ENCODE measurements at places on chromosomes 13 and 19.

- DNase-seq, result no peak
Measured at GRCh38 chr19:16612636-16613035, 15.4 kb downstream of the MED26 start.

DNA sequence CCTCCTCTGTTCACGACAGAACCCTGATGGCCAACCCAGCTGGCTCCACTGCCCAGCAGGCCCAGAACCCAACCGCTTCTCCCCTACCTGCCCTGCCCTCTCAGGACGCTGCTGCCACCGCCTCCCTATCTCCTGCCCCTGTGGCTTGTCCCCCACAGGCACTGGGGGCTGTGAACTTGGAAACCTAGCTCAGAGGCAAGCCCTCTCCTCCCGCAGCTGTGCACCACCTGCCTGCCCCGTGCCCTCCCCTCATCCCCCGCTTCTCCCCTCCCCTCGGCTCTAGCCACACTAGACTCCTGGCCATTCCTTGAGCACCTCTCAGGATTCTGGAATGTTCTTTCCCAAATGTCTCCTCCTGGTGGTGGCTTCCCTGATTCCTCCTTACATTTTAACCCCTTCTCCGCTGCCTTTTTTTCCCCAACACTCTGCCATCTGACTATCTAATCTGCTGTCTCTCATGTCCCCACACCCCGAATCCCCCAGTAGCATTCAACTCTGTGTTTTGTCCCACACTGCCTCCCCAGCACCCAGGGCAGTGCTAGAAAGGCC lies 6.7 kb downstream of the NANOS3 start:
- DNase-seq, result no peak

- no peak for DNase-seq
Measured at GRCh38 chr13:111356795-111357194, 36.4 kb downstream of the TEX29 start.

- no peak for DNase-seq
Measured at GRCh38 chr13:112983042-112983305, 14.0 kb downstream of the MCF2L start.

DNA sequence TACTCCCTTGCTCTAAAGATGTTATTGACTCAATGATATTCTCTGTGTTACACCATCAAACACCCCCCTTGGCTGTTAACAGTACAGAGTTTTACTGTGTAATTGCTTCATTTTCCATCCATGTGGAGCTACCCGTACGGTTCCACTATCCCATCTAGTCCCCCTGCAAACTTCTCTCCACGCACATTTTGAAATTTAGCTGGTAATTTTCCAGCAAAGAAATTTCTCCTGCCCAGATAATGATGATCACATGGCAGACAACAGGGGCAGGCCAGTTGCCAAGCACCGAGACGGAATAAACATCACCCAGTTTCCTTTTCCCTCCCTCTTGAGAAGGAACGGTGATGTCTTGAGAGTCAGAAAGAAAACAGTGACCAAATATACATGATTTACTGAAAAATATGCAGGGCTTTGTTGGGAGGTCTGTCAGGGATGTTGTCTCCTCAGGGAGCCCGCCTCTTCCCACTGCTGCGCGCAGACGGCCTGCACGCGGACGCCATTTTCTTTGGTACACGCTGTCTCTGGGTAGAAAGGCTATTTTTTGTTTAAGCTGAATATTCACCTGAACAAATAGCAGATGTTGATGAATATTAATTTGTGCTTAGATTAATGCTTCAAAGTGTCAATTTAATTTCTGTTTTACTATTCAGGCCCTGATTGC lies 109.9 kb downstream of the OLFM4 start:
- DNase-seq, result no peak

DNA sequence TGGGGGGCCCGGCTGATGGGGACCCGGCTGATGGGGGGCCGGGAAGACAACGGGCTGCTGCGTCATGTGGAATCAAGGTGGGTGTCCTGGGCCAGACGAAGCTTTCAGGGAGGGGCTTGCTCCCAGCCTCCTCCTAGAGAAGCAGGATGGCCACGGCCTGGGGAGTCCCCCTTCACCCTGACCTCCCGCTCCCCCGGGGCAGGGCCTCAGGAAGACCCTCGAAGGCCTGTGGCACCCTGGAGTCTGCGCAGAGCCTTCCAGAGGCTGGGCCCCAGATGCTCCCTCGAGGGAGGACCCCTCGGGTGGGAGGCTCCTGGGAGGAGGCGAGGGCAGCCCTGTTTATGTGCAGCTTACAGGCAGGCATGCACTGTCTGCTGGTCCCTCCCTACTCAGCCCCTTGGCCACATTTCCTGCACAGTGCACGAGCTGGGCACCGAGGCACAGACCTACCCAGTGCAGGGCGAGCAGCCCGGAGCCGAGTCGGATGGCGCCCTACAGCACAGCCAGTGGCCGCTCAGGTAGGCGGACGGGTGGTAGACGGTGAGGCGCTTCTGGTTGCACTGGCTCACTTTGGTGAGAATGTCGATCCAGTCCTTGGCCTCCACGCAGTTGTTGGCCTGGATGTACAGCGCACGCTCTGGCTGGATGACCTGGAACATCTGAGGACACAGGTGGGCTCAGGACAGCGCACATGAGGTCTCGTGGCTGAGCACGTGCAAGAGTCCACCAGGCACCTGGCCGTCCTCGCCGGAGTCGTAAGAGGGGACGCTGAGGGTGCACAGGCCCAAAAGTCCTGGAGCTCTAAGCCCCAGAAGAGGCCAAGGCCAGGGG lies 22.4 kb upstream of the C13orf46 start:
- no peak for DNase-seq

DNA sequence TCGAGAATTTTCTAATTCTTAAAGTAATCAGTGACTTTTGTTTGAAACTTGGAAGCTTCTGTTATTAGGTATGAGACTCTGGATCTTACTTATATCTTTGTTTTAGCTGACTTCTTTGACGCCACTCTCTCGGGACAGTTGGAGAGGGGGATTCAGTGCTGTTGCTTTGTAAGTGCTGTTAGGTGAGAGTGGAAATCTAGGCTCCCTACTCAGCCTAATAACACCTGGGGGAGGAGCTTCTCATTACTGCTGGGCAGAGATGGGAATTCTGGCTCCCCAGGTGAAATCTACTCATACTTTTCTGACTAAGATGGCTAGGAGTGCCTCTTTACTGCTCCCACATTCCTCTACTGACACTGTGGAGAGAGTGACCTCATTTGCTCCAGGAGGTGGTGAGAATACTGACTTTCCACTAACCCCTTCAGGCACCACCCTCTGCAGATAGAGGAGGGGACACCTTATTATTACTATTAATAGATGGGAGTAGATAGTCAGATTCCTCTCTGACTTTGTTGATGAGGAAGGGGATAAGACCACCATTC lies 324.9 kb upstream of the SPRY2 start:
- no peak for DNase-seq

DNA sequence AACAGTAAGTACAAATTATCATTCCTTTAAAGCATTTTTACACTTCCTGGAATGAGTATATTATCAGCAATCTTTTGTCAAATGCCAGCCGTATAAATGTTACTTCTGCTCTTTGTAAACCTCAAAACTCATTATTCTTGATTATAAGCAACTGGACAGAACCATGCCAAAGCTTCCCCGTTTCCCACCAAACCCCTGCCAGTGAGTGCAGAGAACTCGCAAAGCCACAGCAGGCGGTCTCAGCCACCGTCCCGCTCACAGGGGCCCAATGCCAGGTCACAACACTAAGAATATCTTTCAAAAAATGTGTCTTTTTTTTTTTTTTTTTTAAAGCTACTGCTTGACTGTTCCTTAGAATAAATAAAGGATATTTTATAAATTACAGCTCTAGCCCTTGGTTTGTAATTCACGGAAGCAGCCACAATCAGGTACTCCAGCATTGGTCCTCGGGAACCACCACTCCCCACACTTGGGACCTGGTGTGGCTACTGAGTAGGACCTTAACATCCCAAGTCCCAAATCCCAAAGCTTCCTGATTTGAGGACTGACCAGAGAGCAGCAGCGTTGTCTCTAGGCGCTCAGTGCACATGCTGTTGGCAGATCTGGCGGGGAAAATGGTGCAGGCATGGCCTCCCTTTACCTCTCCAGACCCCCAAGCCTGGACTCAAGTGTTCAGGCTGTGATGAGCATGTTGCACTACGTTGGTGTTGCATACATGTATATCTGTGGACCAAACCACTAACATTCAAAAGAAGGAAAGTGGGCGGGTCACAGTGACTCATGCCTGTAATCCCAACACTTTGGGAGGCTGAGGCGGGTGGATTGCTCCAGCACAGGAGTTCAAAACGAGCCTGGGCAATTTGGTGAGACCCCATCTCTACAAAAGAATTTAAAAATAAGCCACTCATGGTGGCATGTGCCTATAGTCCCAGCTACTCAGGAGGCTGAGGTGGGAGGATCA lies 19.0 kb downstream of the KCTD15 start:
- DNase-seq, result no peak

- DNase-seq, result no peak
Measured at GRCh38 chr19:46660008-46660517, 919 bp downstream of the DACT3 start.

DNA sequence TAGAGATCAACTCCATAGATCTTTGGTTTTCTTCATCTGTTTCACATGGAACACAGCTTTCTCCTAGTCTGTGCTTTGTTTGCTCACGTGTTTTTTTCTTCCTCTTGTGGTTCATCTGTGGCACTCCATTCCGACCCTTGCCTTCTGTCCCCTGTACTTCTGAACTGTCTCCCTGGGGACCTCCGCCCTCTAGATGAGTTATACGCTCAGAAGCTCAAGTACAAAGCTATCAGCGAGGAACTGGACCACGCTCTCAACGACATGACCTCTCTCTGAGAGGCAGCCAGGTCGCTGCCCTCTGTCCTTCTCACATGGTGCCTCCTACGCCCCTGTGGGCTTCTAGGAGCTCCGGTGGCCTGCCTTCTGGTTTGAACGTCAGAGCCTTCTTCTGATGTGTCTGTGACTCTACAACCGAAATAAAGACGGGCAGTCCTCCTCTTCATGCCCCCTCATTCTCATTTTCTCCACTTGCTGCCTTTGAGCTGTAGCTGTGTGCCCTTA lies 16.6 kb upstream of the RAB8A start:
- no peak for DNase-seq

DNA sequence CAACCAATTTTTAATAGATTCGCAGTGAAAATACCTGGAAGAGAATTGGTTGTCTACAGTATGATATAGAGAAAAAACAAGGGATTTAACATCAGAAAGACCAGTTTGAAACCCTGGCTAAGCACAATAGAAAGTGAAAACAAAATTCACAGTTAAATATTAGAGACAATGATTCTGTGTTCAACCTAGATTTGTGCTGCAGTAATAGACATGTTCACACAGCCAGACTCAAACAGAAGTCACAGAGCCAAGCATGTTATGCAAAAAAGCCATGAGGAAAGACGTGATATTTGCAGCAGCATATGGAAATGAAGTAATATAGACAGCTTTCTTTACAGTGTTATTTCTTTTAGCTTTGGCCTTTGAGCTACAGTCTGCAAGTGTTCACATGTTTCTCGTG lies 48.1 kb downstream of the SCEL start:
- no peak for DNase-seq

- DNase-seq, result no peak
Measured at GRCh38 chr13:97561182-97561581, 127.2 kb downstream of the RAP2A start.

GRCh38 chr19:37941782-37942515 lies 34.9 kb downstream of the SIPA1L3 start:
- DNase-seq, result no peak

DNA sequence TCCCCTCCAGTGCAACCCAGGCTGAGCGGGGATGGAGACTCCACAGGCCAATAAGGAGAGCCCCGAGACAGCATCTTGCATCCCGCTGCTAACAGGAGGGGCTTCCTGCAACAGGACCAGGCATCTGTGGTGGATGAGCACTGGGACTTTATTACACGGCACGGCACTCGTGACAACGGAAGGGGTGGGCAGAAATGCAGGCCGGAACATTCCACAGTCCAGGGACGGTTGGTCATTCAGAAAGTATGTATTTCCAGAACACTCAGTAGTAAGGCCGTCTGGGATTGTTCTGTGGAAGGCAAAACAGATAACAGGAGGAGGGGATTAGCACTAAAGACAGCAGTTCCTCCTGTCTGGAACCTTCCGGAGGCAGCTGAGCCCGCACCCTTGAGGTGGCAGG lies 3.3 kb upstream of the TM6SF2 start:
- DNase-seq, result no peak

DNA sequence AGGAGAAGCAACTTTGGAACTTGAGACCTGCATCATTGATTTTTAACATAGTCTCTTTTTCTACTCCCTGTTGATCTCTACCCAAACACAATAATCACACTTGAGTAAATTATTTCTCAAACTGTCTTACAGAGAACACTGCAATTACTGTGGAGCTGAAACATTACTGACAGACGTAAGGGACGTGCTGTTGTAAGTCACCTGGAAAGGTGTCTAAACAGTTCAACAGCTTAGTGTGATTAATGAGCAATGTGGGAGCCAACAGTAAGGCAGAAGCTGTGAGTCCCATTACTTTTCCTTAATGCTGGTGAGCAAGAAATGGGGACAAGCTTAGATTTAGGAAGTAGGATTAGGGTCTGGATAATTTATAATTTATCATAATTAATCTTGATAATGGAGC lies 265.7 kb downstream of the DLEU7 start:
- no peak for DNase-seq

- DNase-seq, result no peak
Measured at GRCh38 chr19:44823373-44823698, 14.4 kb downstream of the BCAM start.

GRCh38 chr19:23281663-23282276 lies 31.6 kb upstream of the ZNF724 start:
- DNase-seq, result no peak

GRCh38 chr13:22569811-22570210 lies 611.0 kb upstream of the SGCG start:
- DNase-seq, result no peak

DNA sequence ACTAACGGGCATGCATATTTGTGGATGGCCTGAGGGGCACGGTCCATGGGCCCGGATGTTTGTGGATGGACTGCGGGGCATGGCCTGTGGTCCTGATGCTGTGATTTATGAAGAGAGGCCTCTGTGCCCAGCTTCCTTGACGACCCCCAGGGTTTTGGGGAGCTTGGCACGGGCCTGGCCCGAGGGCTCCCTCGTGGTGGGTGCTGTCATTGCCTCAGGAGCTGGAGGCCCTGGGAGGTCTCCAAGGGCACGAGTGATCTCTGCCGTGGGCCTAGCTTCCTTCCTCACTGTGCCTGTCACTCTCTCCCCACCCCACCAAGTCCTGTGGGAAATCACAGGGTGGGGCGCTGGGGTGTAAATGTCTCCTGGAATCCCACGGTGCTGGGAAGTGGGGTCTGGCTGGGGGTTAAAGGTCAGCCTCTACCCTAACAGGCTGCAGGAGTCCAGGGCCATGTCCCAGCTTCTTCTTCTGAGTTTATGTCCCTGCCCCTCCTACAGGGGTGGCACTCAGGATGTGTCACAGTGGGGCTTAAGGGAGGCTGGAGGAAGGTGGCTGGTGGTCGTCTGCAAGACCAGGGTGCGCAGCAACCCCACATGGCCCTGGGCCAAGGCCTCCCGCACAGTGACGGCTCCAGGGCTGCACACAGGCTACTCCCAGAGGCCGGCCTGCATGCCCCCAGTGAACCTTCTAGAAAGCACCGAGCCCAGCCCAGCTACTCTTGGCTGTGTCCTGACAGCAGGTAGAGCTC lies 27.6 kb upstream of the RANBP3 start:
- DNase-seq, result no peak

GRCh38 chr19:34365463-34366401 lies 736 bp downstream of the GPI start:
- DNase-seq, result peak; percentile 39

- peak; percentile 32 for DNase-seq
Measured at GRCh38 chr19:55340784-55341147, 1.1 kb downstream of the KMT5C start.

GRCh38 chr13:112869202-112870050 lies 99.6 kb upstream of the MCF2L start:
- DNase-seq, result no peak

All from Calu3 (cell line).